ENCODE measurements at places on chromosomes 12 and 14.

GRCh38 chr14:44149597-44149996, 357.5 kb downstream of the FSCB start:
- DNase-seq: no peak

DNA sequence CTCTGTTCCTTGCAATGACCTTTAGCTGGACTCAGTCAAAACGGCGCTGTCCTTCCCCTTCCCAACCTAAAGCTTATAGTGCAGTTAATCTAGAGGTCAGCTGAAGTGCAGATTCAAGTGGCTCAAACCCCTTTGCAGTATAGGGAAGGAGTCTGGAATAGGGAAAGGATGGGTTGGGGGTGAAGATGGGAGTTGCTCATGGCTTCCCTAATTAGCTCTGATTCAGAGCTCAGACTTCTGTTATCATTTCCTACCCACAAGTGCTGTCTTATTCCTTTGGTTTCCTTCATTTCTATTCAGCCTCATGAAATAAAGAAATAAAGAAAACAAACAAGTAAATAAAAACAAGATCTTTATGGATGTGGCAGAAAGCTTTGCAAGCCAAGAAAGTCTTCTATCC, 264.0 kb upstream of the HMGA2 start:
- no peak for DNase-seq

GRCh38 chr14:69873877-69874780, 5.1 kb upstream of the SMOC1 start:
- no peak for DNase-seq

DNA sequence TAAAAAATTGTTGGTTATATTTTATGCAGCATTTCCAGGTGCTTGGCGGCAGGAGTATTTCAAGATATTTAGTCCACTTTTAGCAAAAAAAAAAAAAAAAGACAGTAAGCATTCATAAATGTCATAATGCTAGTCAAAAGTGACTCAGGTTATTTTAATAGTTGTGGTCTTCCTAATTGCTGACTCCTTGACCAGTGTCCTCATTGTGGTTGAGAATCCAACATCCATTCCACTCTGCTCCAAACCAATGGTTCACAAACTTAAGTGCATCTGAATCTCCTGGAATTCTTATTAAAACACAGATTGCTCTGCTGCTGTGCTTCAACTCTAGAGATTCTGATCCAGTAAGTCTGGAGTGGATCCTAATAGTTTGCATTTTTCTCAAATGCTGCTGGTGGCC, 71.4 kb downstream of the AKAP6 start:
- DNase-seq: no peak

GRCh38 chr12:67512061-67512460, 136.5 kb upstream of the DYRK2 start:
- no peak for DNase-seq

DNA sequence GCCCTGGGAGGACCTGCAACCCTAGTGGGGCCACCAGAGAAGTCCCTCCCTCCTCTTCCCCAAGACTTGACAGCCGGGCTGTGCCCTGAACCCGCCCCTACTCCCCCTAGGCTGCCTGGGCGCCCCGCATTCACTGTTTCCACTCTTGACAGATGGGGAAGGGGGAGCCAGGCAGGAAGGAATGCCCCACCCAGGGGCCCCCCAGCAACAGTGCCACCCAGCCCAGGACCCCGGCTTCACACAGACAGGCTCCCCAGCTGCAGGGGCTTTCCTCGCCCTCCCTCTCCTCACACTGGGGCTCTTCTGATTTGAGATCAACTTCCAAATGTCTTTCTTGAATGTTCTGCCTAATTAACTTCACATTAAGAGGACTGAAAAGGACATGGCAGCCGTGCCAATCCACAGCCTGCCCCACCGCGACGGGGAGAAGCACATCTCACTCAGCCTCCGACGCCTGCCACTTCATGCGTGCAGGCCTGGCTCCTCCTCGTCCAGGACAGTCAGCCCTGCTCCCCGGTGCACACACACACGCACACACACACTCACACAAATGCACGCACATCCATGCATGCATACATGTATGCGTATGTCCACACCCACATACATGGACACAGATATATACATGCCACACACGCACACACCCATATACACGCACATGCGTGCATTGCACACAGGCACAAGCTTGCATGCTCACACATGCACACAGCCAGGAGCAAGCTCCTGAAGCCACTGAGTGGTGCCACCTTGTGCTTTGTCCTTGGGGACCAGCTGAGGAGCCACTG, 19.6 kb upstream of the C14orf180 start:
- no peak for DNase-seq

DNA sequence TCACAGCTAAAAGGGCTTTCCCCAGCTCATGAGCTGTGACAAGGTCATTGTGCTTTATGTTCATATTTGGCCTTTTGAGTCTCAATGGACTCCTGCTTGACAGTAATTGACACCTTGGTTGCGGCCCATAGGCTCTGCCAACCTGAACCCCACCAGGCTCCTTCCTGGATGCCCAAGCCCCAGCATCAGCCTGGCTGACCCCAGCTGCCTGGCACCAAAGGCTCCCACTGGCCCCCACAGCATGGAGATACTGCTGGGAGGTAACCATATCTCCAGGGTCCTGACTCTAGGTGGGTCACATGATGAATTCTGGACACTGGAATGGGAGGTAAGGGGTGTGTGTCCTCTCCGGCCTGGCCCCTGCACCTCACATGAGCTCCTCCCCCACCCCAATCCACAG, 50.2 kb downstream of the CLMN start:
- no peak for DNase-seq

All from activated CD4-positive, alpha-beta T cell treated with anti-CD3 and anti-CD28 coated beads, Interleukin-2, amount 10 ng/mL, durations not matched to agents 7 days and 5 days (primary cell).